ENCODE measurements at places on chromosomes 6 and 20.

DNA sequence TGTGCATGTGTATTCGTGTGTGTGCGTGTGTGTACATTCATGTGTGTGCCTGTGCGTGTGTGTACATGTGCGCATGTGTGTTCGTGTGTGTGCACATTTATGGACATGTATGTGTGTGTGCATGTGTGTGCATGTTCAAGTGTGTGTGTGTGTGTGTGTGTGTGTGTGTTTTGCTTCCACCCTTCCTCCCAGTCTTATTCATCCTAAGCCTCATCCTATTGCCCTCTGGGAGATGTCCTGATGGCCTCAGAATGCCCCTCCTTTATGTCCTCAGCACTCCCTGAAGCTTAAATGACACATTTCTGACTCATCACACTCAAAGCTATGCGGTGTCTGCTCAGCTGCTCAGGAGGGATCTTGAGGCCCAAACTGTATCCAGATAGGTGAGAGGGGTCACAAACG is 76.6 kb upstream of the CCDC167 start:
- DNase-seq: no peak

DNA sequence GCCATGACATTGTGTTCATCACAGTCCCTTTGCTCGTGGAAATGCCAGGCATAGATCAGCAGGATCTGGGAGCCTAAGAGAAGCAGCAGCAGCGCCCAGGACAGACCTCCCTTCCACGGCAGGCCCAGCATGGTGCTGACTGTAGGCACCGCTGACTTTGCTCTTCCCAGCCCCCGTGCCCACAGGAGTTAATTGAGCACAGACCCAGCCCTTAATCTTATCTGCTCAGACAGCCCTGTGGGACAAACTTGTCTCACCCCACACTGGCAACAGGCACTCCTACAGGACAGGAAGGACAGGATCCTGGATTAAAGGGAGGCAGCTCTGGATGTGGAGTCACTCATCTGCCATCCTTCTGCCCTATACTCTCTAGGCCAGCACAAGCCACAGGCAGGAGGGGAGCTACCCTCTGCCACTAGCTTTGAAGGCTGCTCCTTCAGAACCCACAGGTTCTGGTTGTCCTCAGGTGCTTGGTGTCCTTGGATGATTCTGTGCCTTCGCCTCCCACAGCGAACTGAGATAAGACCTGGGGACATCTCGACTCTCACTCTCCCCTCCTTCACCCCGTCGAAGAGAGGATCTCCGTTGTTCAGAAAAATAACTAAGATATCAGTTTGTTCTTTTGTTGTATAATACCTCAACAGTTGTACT is at the start of gene CST9L:
TSS of gene CST9L (minus strand) at position 165 of the 651 bp plus-strand sequence. CDS start at position 131, 34 bp downstream.
- DNase-seq: no peak

DNA sequence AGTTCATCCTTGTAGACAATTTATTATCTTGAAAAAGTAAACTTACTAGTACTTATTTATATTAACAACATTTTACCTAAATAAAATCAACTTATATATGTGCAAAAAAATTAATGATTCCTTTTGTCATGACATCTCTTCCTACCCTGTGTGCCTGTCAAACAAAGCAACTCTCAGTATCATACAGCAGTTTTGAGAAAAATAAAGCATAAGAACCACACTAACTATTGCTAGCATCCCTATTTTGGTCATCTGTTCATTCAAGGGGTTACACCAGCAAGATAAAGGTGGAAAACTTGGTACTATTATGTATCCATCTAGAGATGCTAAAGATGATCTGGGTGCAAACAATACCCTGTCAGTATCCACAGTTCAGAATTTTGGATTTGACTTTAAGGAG is 7.4 kb upstream of the HLA-DRB1 start:
- no peak for DNase-seq

DNA sequence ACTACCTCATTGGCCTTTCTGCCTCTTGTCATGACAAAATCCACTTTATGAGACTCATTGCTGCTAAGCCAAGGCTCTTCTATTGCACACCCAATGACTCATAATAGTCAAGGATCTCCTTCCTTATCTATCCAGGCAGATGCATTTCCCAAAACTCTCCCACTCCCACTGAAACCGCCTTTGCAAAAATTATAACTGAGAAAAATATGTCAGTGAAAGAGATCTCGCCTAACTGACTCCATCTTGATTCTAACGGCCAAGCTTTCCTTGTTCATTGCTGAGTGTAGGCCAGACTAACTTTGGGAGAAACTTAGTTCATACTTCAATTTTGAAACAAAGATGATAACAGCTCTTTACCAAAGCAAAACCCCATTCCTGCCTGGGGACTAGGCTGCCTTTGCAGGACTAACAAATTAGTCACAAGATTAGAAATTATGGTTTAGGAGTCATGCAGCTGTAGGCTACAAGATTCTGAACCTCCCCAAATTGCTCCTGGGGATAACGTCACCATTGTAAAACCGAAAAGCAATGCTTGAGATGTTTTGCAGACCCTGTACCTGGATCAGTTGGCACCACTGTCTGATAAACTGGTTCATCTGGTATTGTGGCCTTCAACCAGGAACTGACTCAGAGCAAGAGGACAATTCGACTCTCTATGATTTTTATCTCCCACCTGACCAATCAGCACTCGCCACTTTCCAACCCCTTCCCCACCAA is 47.1 kb downstream of the HAO1 start:
- no peak for DNase-seq

GRCh38 chr20:19701429-19701828 is 56.6 kb upstream of the RIN2 start:
- DNase-seq: no peak

DNA sequence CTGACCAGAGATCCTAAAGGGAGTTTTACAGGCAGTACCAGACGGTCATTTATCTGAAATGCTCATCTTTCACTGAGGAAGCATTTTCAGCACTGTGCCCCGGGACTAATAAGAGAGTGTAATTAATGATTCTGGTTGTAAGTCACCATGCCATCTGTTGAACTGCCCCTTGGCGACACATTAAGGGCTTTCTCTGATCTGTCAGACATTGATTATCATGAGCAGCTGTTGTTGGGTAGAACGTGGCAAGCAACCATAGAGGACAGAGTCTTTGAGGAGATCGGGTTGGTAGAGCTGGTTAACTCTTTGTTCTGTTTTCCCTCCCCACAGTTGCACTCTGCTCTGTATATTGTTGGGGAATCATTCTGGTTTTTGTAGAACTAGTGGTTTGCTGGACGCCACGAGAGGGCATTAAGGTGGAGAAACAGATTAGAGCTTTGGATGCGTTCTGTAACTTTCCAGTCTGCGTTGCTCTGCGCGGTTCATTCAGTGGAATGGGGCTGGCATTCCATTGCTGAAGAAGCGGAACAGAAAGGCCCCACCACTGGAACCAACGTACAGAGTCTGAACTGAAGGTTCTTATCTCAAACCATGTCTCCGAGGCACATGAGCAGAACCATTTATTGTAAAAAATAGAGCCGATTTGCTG is 34.3 kb downstream of the RPRD1B start:
- no peak for DNase-seq

DNA sequence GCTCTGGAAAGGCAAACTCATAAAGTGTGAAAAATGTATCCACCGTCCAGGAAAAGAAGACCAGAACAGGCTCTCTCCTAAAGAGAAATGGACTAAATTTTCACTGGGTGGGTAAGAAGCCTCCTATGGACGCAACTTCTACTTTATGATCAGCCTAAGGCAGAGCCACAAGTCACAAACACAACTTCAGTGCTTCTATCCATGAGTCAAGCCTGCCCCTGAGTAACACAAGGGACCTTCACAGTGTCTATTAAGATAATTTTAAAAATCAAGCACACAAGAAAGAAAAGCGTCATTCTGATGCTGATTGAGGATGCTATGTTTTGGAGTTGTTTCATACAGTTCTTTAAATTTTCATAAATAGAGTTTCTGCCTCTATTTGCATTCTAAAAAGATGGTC is 601.7 kb upstream of the ARID1B start:
- no peak for DNase-seq

- no peak for DNase-seq
Observed at GRCh38 chr6:156731396-156731795, 45.8 kb upstream of the ARID1B start.

GRCh38 chr6:24356310-24356973 is 1.4 kb downstream of the DCDC2 start:
- DNase-seq: no peak

DNA sequence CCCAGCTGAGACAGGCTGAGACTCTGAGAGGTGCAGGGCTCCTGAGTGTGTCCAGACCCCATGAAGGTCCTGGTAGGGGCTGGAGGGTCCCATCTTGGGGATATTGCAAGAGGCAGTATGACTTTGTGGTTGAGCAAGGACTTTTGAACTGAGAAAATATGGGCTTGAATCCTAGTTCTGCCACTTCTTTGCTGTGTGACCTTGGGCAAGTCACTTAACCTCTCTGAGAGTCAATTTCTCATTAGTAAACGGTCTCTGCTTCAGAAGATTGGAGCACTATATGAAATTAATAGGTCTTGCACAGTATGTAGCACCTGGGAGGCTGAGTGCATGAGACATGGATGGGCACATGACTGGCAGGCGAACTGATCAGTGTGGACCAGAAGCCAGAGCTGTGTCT is 42.7 kb downstream of the TFEB start:
- DNase-seq: no peak

GRCh38 chr6:158996856-158997255 is 3.1 kb downstream of the RSPH3 start:
- DNase-seq: no peak

GRCh38 chr20:58461104-58461503 is 54.1 kb downstream of the APCDD1L start:
- DNase-seq: no peak

GRCh38 chr6:5905431-5906339 is 101.0 kb downstream of the NRN1 start:
- DNase-seq: no peak

GRCh38 chr20:9051508-9051907 is 17.4 kb upstream of the PLCB4 start:
- DNase-seq: no peak

DNA sequence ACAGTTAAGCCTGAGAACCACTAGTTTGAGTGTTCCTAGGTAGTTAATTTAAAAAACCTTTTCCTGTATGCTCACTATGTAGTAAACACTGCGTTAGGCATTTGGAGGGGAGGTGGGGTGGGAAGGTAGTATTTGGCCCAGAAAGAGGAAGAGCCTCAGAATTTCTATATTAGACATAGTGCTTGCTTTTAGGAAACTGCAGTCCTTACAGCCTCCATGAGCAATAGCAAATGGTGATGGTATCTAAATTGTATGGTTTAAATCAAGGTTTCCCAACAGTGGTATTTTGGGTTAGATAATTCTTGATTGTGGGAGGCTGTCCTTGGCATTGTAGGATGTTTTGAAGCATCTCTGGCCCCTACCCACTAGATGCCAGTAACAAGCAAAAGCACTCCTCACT is 61.5 kb upstream of the RIPOR2 start:
- no peak for DNase-seq

GRCh38 chr6:152117156-152118133 is 310.0 kb downstream of the ESR1 start:
- DNase-seq: no peak

DNA sequence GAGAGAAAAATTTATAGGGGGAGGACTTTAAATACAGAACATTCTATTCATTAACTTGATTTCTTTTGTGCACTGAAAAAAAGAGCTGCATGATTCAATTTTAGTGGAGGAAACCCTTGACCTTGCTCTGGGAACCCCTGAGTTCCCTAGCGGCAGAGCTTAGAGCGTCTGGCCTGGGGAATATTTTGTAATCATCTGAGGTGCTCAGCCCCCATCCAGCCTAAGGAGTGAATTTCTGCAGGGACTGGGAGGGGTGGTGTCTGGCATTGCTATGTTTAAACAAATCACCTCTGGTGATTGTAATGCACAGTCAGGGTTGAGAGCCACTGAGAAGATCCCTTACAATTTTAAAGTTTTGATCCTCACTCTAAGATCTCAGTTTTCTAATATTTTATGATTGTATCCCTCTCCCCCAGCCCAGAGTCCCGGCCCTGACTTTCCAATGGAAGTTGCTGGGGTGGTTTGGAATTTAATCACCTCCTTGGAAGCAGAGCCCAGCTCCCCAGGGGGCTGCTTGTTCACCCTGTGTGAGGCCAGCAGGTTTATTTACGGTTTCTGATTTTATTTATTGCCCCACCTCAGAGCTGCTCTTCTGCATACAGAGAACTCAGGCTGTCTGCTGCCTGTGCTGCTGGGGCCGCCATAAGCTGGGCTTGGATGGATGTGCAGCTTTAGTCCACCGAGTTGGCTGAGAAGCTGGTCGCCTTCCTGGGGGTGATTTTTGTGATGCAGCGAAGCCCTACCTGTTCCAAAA is 263.1 kb downstream of the LRFN2 start:
- no peak for DNase-seq

DNA sequence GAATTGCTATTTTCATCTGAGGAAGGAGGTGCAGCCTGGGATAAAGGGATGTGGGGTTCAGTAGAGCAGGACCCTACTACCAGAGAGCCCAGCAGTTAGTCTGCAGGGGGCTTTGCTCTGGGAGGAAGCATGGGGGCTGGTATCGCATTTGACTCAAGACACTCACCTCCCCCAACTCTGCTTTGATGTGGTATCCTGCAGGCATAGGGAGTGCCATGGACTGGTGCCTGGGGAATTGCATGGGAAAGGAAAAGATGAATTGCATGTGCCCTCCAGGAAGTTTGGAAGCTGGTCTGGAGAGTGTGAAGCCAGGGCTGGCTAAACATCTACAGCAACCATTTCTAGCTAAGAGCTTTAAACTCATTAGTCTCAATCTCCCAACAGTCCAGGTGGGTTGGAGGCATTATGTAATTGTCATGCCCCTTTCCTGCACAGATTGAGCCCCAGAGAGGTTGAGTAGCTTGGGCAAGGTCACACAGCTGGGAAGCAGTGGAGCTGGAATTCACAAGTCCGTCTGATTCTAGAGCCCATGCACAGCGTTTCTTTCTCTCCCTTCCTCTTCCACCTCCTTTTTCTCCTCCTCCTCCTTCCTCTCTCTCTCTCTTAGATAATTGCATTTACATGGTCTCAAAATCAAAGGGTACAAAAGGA is 26.2 kb upstream of the PNPLA1 start:
- no peak for DNase-seq

- no peak for DNase-seq
Observed at GRCh38 chr6:101936516-101936915, 543.0 kb downstream of the GRIK2 start.

GRCh38 chr6:143896126-143896860 is 32.0 kb downstream of the ZC2HC1B start:
- no peak for DNase-seq

GRCh38 chr6:72810571-72811280 is 188.9 kb downstream of the KCNQ5 start:
- DNase-seq: no peak

DNA sequence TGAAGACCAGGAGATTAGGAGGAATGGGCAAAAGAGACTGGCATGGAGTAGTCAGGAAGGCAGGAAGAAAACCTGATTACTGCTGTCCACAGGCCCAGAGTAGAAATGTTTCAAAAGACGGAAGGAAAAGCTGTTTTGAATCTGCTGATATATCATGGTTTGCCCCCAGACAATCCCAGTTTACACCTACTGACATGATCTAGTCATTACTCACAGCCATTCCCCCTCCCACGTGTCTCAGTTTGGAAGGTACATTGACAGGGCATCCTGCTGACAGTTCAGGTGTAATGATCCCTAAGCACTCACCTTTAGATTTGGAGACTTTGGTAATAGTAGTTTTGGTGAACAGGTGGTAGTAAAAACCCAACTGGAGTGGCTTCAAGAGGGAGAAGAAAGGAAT is 9.8 kb upstream of the TXNDC5 start:
- DNase-seq: no peak

All from stimulated activated CD8-positive, alpha-beta memory T cell treated with anti-CD3 and anti-CD28 coated beads, Interleukin-7, amount 100 ng/mL, for 1 hour (primary cell).